ENCODE measurements at places on chromosomes 1 and 21.

GRCh38 chr1:208235982-208236761 lies 8.0 kb downstream of the PLXNA2 start:
- no peak overlapping the region for H3K4me3 ChIP-seq
- H3K4me1 ChIP-seq = peaks cover 21% of the 10 kb centered on the region
- no peaks in the 10 kb centered on the region for H3K36me3 ChIP-seq
- H3K27me3 ChIP-seq = peaks cover 27% of the 10 kb centered on the region

DNA sequence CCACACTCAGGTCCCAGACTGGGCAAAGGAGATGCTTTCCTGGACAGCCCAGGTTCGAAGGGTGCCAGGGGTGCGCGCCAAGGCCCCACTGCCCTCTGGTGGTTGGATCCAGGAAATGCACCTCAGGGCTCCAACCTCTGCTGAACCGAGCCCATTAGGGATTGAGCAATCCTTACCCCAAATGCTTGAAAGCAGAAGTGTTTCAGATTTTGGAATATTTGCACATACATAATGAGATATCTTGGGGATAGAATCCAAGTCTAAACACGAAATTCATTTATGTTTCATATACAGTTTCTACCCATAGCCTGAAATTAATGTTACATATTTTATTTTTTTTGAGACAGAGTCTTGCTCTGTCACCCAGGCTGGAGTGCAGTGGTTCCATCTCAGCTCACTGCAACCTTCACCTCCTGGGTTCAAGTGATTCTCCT lies 57.4 kb downstream of the SLC9A1 start:
- DNase-seq = peak; percentile 90
- H3K27ac ChIP-seq = peak overlapping the region; percentile 88
- H3K36me3 ChIP-seq = peaks cover 14% of the 10 kb centered on the region
- H3K4me1 ChIP-seq = peaks cover 36% of the 10 kb centered on the region
- no peaks in the 10 kb centered on the region for H3K27me3 ChIP-seq
- H3K4me3 ChIP-seq = no peak overlapping the region

DNA sequence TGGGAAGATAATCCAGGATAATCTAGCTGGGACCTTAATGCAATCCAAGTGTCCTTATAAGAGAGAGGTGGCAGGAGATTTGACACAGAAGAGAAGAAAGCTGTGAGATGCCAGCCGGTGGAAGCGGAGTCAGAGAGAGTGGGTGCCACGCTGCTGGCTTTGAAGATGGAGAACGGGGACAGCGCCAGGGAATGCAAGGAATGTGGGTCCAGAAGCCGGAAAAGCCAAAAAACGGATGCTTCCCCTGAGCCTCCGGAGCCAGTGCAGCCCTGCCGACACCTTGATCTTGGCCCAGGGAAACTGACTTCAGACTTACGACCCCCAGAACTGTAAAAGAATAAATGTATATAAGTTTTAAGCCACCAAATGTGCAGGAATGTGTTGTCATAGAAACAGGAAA lies 152.6 kb downstream of the ZNF281 start:
- no peak overlapping the region for H3K4me3 ChIP-seq
- H3K4me1 ChIP-seq = no peaks in the 10 kb centered on the region
- no peak for DNase-seq
- H3K27me3 ChIP-seq = no peaks in the 10 kb centered on the region
- H3K27ac ChIP-seq = no peak overlapping the region

DNA sequence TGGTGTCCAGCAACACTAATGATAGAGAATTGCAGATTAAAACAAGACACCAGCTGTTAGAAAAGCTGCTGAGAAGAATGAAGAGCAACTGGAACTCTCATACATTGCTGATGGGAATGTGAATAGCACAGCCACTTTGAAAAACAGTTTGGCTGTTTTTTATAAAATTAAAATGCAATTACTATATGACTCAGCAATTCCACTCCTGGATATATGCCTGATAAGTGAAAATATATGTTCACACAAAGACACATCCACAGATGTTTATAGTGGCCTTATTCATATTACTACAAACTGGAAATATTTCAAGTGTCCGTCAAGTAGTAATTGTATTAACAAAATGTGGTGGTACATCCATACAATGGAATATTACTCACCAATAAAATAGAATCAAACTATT lies 99.7 kb upstream of the HAO2 start:
- H3K27ac ChIP-seq = no peak overlapping the region
- H3K36me3 ChIP-seq = no peaks in the 10 kb centered on the region
- no peak overlapping the region for H3K4me3 ChIP-seq
- no peak for DNase-seq

DNA sequence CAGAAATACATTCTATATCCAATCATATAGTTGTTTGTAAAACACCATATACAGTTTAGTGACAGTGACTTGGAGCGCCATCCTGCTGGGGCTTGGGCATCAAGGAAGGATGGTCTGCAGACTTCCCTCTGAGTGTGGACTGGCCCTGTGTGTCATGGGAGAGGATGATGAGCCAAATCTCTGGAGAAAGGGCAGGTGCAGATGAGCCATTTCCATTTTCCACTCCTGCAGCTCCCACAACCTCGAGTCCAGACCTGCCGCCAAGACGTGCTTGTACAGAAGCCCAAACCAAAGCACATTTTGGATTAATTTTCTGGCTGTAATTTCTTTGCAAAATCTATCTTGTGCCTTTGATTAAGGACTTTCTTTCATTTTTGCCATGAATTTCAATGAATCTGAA lies 48.3 kb upstream of the SLC22A15 start:
- no peaks in the 10 kb centered on the region for H3K27me3 ChIP-seq
- no peak overlapping the region for H3K4me3 ChIP-seq
- DNase-seq = no peak
- H3K36me3 ChIP-seq = no peaks in the 10 kb centered on the region
